Stimulated activated CD8-positive, alpha-beta memory T cell treated with anti-CD3 and anti-CD28 coated beads, Interleukin-4, amount 100 ng/mL, for 4 hours (primary cell): ENCODE measurements at places on chromosomes 3 and 15.

DNA sequence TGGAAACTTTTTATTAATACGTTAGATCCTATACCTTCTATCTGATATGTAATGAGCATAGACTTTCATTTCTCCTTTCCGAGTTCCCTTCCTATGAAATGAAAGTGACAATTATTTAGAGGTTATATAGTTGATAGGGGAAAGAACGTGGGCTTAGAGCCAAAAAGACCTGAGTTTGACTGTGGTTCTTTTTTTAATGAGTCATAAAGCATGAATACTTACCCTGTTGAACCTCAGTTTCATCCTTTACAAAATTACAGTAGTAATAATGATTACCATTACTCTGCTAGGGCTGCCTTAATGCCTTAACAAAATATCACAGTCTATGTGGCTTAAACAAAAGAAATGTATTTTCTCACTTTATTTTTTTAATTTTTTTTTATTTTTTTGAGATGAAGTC is 75.9 kb downstream of the AGBL1 start:
- DNase-seq: no peak

DNA sequence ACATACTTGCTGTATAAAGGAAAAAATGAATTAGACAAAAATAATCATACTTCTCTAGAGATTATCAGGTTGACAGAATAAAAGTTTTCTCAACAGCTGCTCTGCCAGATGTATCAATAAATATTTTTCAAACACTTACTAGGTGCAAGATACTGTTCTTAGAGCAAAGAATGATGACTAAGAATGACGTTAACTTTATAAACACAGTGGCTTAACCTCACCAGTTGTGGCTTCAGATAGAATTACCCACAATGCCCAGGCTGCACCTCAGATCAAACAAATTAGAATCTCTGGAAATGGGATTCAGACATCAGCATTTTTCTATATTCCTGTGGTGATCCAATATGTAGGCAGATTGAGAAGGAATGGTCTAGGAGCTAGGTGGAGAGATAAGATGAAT is 422.4 kb upstream of the ATP11B start:
- DNase-seq: no peak

GRCh38 chr3:5731100-5731499 is 543.6 kb downstream of the EDEM1 start:
- no peak for DNase-seq

DNA sequence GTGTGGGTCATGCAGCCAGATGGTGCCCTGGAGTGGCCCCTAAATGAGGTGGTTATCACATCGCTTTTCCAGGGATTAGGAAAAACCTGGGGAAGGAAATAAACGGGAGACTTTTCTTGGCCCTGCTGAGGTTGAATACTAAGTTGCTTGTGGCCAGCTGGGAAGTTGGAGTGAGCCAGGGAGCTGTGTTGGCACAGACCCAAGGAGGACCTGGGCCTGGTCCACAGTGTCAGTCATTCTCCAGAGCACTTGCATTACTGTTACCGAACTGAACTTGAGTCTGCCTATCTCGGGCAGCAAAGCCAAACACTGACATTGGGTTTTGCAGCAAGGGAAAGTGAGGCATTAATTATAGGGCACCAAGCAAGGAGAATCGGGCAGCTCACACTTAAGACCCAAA is 339.0 kb downstream of the GABRB3 start:
- DNase-seq: no peak

- DNase-seq: no peak
Measured at GRCh38 chr15:59174835-59175831, 31.5 kb upstream of the LDHAL6B start.

DNA sequence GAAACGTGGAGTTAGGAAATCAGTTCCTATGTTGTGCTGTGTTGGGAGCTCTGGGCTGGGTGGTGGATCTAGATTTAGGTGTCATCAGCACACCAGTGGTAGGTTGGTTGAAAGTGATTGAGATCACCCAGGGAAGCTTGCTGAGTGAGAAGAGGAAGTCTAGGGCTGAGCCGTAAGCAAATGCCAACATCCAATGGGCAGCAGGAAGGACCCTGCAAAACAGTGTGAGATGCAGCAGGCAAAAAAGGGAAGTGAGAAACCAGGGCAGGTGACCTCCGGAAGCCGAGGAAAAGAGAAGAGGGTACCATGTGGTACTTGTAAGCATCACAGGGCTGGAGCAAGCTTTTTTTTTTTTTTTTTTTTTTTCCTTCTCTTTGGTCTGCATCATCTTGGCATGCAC is 15.9 kb upstream of the COPG1 start:
- DNase-seq: no peak

DNA sequence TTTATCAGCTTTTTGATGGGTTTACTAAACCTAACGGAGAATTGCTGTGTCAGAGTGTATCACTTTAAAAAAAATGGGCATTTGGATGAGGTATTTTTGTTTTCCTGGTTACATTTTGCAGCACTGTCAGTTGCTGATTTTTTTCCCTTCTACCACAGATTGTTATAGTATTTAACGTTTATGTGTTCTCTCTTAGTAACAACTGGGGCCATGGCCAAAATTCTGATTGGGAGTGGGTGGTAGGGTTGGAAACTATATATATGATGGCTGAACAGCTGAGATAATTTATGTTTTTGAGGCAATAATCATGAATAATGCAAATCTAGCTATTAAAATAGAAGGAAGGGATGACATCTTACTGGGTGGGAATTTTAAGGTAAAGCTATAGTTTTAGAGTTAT is 229.4 kb upstream of the SUCLG2 start:
- no peak for DNase-seq
